ENCODE measurements at places on chromosomes 1 and 21.
A peak's percentile ranks its signal among the peaks of the same experiment; 100 is the strongest.

DNA sequence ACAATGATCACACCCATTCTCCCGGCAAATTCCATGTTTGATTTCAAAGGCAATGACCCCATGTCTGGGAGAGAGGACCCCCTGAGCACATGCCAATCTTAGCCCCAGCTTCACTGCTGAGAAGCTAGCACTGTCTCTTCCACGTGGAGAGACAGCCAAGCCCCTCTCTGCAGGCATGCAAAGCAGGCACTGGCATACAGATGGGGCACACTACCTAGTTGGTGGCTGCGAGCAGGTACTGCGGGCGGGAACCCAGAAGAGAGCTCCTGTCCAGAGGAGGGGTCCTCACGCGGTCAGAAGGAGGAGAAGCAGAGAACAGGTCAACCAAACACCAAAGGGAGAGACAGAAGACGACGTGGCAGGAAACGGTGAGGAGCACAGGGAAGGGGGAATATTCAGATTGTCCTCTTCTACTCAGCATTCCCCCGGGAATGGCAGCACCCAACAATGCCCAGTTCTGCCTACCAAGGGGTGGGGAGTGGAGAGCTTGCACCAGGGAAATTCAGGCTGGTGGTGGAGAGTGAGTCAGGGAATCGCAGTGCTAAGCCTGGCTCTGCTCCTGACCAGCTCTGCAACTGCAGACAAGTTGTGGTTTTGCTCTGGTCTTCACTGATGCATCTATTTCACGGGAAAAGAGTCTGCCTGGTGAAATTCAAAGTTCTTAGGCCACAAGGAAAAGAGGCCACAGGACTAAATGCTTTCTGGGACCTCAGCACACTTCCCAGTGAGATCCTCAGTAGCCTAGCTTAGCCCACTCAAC lies 48.1 kb upstream of the GOLT1A start:
- DNase-seq: no peak

GRCh38 chr1:48943393-48943792 lies 166.7 kb upstream of the BEND5 start:
- no peak for DNase-seq

DNA sequence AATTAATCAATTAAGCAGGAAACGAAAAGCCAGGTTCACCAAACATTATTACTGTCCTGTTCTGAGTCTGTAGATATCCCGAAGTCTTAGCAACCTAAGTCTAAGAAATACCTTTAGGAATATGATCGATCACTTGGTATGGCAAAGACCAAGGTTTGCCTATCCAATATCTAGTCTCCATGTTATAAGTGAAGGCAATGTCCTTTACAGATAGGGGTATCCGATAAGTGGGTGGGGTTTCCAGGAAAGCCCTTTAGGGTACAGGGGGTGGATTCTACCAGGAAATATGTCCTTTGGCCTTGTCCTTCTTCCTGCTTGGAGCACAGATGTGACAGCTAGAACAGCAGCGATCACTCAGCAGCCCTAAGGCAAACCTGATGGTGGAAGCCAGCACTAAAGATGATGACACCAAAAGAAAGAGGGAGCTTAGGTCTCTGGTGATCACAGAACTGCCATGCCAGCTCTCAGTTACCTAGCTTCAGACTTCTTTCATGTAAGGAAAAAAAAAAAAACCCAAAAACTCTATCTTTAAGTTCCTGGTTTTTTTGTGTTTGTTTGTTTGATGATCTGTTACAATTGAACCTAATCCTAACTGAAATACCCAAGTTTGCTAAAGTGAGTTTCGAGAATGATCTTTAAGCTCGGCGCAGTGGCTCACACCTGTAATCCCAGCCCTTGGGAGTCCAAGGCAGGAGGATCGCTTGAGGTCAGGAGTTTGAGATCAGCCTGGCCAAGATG lies 40.8 kb downstream of the DSTYK start:
- no peak for DNase-seq

GRCh38 chr1:31785020-31785946 lies 21.1 kb upstream of the ADGRB2 start:
- no peak for DNase-seq

DNA sequence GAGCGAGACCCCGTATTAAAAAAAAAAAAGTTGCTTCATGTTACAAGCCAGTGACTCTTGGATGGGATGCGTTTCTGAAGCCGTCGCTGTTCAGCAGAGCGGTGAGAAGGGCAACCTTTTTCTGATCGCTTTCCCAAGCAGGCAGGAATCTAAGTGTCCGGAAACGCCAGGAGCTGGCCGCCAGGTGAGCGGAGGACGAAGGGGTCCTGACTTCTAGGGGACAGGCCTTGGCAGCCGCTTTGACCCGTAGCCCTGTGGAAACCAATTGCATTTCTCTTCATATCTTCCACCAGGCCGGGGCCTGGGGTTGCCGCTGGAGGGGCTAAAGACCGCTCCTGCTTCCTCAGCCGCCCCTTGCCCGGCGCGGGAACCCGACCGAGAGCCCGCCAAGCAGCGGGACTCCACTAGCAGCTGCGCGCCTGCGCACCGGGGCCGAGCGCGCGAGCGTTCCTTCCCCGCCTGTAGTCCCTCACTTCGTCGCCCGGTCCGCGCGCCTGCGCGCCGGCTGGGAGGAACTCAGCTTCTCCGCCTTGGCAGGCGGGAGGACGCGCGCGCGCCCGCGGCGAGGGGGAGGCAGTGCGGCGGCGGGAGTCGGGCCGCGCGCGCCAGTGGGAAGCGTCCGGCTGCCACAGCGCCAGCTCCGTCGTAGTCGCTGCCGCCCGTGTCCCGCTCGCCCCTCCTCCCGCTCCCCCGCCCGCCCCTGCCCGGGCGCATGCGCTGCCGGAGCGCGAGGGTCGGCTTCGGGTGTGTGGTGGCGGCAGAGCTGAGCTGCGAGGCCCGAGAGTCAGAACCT lies at the start of gene SPEN:
TSS of gene SPEN (plus strand) at position 608 of the 793 bp plus-strand sequence. CDS start 361 bp downstream, outside the sequence.
- DNase-seq: peak; percentile 76

GRCh38 chr1:7681401-7681800 lies 89.7 kb upstream of the VAMP3 start:
- DNase-seq: no peak

DNA sequence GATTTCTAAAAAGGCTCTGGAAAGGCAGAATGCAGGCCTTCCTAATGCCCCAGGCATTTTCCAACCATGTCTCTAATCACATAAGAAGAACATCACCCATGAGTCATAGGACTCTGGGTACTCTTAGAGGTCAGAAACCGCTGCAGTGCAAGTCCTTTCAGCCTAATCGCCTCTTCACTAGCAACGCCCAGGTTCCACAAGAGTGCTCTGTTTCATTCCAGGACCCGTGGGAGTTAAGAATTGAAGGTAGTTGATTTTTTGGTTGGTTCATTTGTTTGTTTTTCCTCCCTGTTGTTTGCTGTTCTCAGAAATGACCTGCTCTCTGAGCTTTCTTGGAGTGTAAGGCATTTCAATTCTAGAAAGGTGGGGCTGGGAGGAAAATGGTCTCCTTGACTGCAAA lies 123.2 kb downstream of the NR5A2 start:
- DNase-seq: peak; percentile 44

DNA sequence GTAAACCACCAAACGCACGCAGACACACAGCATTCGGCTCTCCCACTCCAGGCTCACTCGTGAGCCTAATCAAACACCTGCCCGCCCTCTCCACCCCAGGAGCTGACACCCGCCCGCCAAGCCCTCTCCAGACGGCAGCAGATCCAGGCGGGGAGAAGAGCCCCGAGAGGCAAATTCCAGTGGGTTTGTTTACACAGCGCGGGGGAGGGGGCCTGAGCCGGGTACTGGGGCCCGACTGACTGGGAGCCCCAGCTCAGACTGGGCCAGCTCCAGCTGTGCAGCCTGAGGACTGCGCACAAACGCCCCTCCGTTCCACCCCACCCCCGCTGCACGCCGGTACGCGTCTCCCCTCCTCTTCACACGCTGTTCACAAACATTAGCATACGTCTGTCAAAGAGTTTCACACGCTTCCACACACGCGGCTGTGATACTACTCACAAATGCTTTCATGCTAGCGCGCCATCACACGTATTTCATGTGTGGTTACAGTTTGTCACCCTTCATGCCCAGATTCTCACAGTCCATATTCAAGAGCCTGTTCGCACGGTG lies 1.0 kb upstream of the EFNA1 start:
- DNase-seq: no peak

DNA sequence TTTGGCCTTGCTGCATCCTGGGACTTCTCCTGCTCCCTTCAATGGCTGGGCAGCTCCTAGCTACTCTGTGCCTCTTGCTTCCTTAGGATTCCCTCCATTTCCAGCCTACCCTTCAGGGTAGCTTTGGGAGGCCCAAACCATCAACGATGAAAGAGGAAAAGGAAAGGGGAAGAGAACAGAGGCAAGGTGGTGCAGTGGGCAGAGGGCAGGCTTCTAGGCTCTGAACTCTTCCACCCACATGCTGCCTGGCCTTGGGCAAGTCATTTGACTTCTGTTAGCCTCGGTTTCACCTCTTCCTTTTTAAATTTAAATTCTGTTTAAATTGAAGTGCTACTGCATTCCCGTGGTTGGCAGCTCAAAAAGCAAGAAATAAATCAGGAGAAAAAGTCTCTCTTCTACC lies 5.7 kb upstream of the PPM1J start:
- DNase-seq: no peak

GRCh38 chr1:28648474-28649198 lies at the start of gene RNU11:
Gene RNU11, plus strand, starts transcription at chr1:28648600.
- peak; percentile 91 for DNase-seq

GRCh38 chr1:76939817-76940216 lies 72.5 kb downstream of the ST6GALNAC5 start:
- DNase-seq: no peak

GRCh38 chr21:32096411-32096810 lies 182.4 kb downstream of the MIS18A start:
- no peak for DNase-seq

DNA sequence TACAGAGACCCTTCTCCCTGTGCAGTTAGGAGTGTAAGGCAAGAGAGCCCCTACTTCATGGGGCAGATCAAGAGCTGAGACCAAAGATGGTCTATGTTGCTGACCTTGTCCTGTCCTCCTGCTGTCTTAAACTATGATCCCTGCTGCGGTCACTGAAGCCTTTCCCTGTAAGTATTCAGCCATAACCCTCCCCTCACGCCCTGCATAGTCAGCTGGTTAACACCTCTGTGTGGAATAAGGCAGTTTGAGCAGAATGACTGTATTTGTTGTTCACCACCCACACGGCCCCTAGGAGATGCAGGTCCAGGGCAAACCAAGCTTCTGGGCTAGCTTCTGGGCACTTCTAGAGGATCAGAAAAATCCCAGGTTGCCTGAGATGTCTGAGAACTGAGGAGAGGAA lies 356 bp downstream of the TSPAN1 start:
- no peak for DNase-seq

DNA sequence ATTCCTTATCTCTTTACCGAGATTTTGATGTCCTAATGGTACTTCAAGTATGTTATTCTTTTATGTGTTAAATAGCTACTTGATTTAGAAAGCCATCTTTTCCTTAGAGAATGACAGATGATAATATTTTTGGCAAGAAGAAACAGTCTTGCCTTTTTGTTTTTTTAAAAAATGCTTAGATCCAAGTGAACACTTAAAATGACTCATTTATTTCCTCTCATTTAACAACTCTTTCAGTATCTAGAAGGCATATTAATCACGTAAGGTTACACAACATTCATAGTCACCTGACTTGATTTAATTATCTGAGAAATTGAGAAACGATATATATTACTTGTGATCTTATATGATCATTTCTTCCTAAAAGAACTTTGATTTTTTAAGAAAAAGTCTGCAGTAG lies 52.4 kb downstream of the SUCO start:
- DNase-seq: no peak

DNA sequence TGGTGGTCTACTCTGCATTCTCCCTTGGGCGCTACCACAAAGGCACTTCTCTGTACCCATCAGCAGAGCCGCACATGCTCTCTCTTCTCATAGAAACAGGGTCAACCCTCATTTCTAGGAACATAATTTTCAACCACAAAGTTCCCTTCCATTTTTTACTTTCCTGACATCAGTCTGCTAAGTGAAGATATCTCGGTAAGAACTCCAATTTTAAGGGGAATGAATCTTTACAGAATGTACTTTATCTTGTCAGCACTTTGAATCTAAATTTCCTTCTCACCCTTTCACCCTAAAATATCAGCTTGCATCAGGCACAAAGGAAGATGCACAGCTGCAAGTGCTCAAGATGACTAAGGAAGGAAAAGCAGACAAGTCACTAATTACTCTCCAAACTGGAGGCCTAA lies 545.9 kb downstream of the SMYD3 start:
- no peak for DNase-seq

GRCh38 chr1:165958306-165958705 lies 130.9 kb downstream of the UCK2 start:
- DNase-seq: no peak

- no peak for DNase-seq
Measured at GRCh38 chr21:33834801-33835500, 80.7 kb downstream of the ATP5PO start.

GRCh38 chr1:39158327-39159086 lies 46.0 kb upstream of the MACF1 start:
- DNase-seq: no peak

GRCh38 chr1:245807306-245807705 lies 652.5 kb downstream of the KIF26B start:
- DNase-seq: peak; percentile 41

DNA sequence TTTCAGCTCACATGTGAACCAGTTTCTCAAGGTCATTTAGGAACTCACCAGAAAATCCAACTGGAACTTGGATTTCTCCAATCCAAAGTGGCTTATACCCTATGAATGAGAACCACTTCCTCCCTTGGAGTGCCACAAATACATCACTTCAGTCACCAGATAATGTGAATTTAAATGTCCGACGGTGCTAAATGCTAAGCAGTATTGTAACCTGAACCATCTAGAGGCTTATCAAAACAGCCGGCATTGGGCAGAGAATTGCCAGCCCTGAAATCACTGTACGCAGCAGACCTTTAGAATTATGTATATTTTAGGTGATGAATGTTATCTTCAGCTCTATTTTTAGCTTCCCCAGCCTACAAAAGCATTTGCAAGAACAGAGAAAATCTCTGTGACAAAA lies 76.8 kb upstream of the COX20 start:
- no peak for DNase-seq

GRCh38 chr1:37506740-37507139 lies 7.8 kb downstream of the MEAF6 start:
- DNase-seq: no peak

DNA sequence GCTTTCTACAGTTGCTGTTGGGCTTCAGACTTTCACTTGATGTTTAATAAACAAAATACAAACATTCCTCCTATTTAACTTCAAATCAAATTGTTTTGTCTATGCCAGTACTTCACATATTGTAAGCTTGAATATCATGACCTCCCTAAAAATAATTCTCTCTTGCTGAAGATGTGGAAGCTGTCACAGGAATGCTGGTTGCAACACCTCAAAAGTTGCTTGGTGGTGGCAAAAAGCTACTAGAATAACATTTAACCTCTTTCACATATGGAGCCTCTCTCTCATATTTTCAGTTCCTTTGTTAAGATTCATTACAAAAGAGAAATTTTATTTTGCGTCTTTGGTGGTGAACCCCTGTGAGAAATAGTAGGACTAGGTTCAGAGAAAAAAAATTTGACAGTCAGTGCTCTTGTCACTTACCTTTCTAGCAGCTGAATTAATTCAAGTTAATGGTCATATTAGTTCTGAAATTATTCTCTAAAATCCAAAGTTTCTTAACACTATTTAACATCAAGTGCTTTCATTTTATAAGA lies 25.5 kb upstream of the F13B start:
- no peak for DNase-seq

Data from NCI-H1436 treated with DMSO at 0.1 percent for 48 hours (cell line).